ENCODE measurements at places on chromosomes 16 and 17. TPM values are rescaled to one million over a fixed set of nuclear protein-coding genes. Genes with fewer than 3 reads are reported as not detected.

DNA sequence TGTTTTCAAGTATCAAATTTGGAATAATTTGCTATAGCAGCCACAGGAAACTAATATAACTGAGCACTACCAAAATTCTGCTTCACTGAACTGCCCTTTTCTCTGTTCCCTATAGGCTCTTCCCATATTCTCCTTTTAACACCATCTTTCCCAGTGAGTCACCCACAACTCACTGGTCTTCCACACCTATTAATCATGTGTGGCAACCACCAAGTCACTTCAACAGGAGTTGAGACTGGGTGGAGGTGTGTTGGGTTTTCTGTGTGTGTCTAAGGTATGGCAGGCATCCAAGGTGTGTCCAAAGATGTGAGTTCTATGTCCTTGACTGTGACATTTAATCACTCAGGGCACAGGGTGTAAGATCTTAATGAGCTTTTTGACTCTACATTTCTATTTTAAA is 610.0 kb upstream of the CDH11 start:
- H3K4me1 ChIP-seq: no peaks in the 10 kb centered on the region
- no peak for DNase-seq
- H3K4me3 ChIP-seq: no peak overlapping the region
- no peak overlapping the region for H3K27ac ChIP-seq
- no peaks in the 10 kb centered on the region for H3K36me3 ChIP-seq
- peaks cover 3% of the 10 kb centered on the region for H3K27me3 ChIP-seq

DNA sequence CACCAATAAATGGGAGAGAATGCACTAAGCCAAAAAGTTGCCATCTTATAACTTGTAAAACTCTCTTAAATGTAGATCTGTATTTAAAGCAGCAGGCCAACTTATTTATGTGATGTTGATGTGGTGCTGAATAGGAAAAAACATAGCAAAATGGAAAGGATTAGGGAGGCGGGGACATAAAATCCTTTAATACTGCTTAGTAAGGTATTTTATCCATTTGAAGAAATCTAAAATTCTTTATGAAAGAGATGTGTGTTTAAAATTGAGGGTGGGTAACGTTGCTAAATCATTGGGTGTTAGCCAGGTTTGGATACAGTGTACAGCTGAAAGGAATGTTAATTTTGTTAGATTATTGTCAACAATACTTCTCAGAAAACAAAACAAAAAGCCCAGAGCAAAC is 14.3 kb downstream of the SNTB2 start:
- H3K27ac ChIP-seq: no peak overlapping the region
- H3K27me3 ChIP-seq: no peaks in the 10 kb centered on the region
- no peak overlapping the region for H3K4me3 ChIP-seq
- DNase-seq: no peak
- no peaks in the 10 kb centered on the region for H3K36me3 ChIP-seq
- peaks cover 5% of the 10 kb centered on the region for H3K4me1 ChIP-seq

- no peak overlapping the region for H3K4me3 ChIP-seq
- no peaks in the 10 kb centered on the region for H3K27me3 ChIP-seq
- DNase-seq: peak; percentile 81
Observed at GRCh38 chr16:67445913-67446907, 15.3 kb downstream of the HSD11B2 start.

Gene HSD11B2
- 6.8 TPM for total RNA-seq

Gene GRB7
- total RNA-seq: 17.8 TPM

All from pancreas (tissue), 10 donors.